ENCODE measurements at places on chromosomes 4 and X. TPM values are rescaled to one million over a fixed set of nuclear protein-coding genes. Genes with fewer than 3 reads are reported as not detected.

The KLHL34 gene
- total RNA-seq = not detected

The CFI gene
- 9.9 TPM for total RNA-seq

The OTC gene
- 0.23 TPM for total RNA-seq

The UCHL1 gene
- total RNA-seq = 46.7 TPM

The FREM3 gene
- not detected for total RNA-seq

The ARMCX4 gene
- 4.2 TPM for total RNA-seq
